PC-9 (cell line): ENCODE measurements at places on chromosomes 1 and 21. TPM values are rescaled to one million over a fixed set of nuclear protein-coding genes. Genes with fewer than 3 reads are reported as not detected.

- DNase-seq = no peak
Measured at GRCh38 chr1:98638185-98638584, 23.3 kb upstream of the SNX7 start.

NBPF10 gene
- 5.0 and 5.7 TPM in 2 replicates for total RNA-seq

DNA sequence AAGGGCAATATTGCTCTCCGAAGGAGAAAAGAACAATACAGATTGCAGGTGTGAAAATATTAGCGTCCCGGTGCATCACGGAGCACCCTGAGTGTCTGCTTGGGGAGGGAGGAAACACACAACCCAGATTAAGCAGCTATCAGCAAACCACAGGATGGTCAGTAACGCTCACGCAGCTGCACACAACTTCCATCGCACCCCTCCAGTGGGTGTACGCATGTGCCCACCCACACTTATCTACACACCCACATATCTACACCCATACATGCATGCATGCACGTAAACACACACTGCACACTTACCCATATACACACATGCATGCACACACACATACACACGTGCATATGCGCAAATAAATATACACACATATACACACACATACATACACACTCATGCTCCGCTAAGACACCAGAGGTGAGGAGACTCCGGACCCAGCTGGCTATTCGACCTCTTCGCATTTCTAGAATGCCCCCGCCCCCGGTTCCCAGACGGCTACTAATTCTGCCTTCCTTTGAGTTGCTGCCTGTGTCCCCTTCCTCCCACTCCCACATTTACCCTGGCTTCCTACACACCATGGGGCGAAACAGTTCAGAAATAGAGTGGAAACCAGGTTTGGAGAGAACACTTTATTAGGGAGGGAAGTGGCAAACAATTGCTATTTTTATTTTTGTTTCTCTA is 26.2 kb downstream of the ITPKB start:
- no peak for DNase-seq

CBS gene
- total RNA-seq = 102 and 108 TPM in 2 replicates

HECTD3 gene
- total RNA-seq = 18.6 and 21.8 TPM in 2 replicates

CZIB gene
- 50.3 and 51.1 TPM in 2 replicates for total RNA-seq

DNA sequence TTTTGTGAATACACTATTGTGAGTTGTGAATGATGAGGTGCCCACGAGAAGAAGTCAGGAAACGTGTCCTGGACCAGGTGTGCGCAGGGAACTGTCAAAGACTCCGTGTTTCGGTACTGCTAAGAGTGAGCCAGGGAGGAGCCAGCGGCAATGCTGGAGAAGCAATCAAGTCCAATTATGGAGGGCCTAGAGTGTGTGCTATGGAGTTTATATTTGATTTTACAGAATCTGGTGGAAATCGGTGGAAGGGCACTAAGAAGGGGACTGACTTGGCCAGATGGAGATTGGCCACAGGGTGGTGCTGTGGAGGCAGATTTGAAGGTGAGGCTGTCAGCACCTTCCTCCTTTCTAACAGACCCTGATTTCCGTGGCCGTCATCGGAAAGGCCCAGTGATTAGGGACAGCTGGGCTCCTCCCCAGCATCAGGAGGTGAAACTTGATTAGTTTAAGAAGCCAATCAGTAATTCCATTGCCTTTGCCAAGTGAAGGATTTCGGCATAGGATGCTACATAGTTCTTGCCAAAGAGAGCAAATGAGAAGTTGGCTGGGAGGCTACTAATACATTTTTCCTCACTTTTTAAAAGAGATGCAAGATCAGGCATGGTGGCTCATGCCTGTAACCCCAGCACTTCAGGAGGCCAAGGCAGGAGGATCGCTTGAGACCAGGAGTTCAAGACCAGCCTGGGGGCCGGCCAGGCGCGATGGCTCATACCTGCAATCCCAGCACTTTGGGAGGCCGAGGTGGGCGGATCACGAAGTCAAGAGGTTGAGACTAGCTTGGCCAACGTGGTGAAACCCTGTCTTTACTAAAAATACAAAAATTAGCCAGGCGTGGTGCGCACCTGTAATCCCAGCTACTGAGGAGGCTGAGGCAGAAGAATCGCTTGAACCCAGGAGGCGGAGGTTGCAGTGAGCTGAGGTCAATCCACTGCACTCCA is 7.0 kb downstream of the PTCH2 start:
- DNase-seq = peak; percentile 61

DNA sequence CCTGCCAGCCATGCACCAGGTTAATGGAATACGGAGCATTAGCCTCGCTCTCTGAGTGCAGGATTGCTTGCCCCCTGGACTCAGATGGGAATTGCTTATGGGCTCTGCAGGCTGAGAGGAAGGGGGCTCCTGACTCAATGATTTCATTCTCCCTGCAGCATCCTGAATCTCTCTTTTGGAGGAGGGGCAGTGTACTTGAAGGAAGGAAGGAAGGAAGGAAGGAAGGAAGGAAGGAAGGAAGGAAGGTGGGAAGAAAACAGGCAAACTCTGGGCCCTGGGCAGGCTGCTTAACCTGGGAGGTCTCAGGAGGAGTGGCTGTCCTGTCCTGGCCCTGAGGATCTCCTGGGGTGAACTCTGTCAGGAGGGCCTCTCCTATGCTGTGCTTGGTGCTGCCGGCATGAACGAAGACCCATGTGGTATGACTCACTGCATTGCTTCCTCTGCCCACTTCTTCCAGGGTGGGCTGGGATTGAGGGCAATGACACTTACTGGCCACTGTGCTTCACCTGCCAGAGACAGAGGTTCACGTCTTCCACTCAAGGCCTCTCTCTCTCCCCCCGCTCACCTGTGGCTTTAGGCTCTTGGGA is 257.1 kb upstream of the CSF3R start:
- DNase-seq = no peak

NOTCH2 gene
- total RNA-seq = 106 and 120 TPM in 2 replicates

DENND2C gene
- total RNA-seq = 0.70 and 1.1 TPM in 2 replicates

- no peak for DNase-seq
Measured at GRCh38 chr1:42670425-42670824, 11.8 kb upstream of the YBX1 start.

SELP gene
- not detected in 2 replicates for total RNA-seq
